Stimulated activated CD4-positive, alpha-beta T cell treated with anti-CD3 and anti-CD28 coated beads, Interleukin-1b, Interleukin-23, amount 100 ng/mL, for 1 hour (primary cell): ENCODE measurements at places on chromosomes 2 and 18.

DNA sequence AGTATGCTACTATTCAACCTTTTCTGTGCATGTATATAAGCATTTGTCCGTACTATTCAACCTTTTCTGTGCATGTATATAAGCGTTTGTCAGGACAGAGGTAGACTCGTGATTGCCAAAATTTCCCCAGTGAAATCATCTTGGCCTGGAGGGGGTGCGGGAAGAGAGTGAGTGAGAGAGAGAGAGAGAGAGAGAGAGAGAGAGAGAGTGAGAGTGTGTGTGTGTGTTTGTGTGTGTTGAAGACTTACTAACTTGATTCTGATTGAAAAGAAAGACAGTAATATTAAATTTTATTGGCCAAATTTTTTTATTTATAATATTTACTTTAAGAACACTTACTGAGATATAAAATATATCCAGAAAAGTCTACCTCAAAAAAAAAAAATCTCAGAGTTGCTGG lies 19.1 kb downstream of the FAM117B start:
- DNase-seq: no peak

DNA sequence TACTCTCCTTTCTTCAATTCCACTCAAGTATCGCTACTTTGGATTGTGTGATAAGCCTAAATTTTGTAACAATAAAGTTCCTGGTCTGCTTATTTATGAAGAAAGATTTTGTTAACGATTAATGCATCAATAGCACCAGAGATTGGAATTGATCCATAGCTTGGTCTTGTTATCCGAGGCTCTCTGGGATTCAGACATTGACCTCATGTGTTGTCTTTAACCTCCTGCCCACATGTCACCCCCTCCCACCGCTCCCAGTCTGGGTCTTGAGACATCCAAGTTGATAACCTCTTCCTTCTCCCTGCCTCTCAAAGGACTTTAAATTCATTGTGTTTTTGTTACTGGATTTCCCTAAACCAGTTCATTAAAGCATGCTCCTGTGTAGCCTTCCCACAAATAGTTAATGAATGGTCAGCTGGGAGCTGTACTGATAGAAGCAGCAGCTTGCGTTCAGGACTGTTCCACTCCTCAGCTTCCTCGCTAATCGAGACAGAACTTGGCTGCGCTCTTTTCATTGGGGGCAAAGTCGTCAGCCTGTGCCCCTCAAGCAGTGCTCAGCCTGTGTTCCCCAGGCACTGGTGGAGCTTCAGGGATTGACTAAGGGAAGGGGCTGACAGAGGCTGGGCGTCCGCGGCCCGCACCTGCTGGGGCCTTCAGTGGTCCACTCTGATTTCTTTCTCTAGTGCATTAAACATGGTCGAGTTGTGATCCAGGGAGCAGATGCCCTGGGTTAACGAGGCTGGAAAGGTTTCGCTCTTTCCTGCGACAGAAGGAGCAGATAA lies 18.9 kb downstream of the ASB1 start:
- no peak for DNase-seq

- DNase-seq: no peak
These were observed 190.1 kb downstream of the LRP1B start for GRCh38 chr2:141940709-141941108.

GRCh38 chr2:239928391-239929350 lies 96.5 kb downstream of the NDUFA10 start:
- DNase-seq: no peak

GRCh38 chr2:188414869-188415753 lies 123.4 kb downstream of the GULP1 start:
- DNase-seq: no peak

DNA sequence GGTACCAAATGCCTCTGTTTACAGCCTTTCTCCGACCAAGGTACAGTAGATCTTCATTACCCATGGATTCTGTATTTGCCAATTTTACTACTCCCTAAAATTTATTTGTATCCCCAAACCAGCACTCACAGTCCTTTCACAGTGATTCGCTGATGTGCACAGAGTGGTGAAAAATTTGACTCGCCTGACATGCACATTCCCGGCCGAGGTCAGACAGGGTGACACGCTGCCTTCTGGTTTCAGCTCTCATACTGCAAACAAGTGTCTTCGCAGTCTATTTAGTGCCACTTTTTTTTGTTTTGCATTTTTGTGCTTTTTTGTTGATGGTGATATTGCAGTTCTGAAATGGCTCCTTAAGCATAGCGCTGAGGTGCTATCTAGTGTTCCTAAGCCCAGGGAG lies 71.0 kb downstream of the MAPK4 start:
- DNase-seq: no peak

- DNase-seq: no peak
These were observed 879.0 kb downstream of the DSC3 start for GRCh38 chr18:30163573-30163972.

GRCh38 chr2:236335696-236336574 lies 71.7 kb upstream of the ASB18 start:
- no peak for DNase-seq

DNA sequence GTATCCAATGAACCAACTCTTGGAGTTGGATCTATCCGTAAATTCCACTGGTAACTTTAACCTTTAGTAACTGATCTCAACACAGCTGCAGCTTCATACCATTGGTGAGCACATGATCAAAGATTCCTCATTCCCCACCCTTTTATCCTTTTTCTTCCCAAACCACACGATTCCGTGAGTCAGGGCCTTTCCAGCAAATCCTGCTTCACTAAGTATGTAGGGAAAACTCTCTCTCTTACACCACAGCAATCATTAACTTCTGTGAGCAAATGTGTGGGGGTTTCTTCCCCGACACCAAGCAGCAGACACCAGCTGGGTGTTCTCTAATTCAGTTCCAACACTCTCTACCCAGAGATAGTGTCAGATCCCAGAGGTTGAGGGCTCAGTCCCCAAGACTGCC lies 23.5 kb downstream of the ELP2 start:
- no peak for DNase-seq

GRCh38 chr2:96336873-96337272 lies 1.3 kb downstream of the NCAPH start:
- DNase-seq: no peak

DNA sequence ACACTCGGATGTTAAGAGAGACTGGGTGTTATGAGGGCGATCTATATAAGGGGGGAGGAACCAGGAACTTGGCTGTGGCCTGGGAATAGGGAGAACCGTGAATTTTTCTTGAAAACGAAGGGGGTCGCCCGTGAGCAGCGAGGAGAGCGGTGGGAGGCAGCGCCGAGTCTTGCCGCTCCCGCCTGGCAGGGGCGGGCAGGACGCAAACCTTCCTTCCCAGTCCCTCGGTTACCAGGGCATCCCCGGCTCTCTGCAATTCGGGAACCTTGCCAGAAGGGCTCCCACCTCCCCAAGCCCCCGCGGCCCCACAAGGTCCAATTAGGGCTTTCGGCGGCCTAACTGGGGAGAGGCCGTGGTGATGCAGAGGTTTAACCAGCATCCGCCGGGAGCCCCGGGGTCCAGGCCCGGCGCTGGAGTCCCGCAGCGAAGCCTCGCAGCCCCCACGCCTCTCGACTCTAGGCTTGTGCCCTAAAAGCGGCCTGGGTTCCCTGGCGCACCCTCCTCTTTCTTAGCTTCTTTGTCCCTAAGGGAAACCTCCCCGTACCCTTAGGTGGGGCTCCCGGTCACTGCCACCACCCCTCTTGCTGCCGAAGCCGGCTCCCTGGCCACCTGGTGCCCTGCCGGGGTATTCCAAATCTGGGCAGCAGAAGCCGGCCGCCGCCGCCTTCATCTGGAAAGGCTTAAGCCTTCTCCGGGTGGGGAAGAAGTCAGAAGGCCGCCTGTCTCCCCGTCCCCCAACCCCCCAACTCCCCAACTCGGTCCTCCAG lies 680 bp upstream of the FHOD3 start:
- DNase-seq: no peak

- DNase-seq: no peak
These were observed 120.1 kb upstream of the MAP3K20 start for GRCh38 chr2:172955587-172955986.

- DNase-seq: no peak
These were observed 871.8 kb upstream of the NRXN1 start for GRCh38 chr2:51903728-51904127.

GRCh38 chr2:43115881-43116280 lies 110.5 kb downstream of the ZFP36L2 start:
- DNase-seq: no peak

DNA sequence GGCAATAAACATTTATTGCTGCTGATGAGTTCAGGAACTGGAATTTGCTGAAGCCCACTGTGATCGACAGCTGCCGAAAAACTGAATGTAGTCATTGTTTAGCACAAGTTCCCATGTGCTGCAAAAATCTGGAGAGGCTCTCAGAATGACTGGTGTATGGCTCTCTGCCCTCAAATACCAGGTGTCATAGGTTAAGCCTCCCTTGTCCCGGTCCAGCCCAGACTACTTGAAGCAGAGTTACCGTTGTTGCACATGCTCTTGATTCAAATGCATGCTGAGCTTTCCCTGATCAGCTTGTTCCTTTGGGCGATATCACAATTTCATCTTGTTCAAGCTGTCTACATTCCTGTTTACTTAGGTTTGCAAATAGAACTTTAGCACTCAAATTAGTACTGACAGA lies 625.2 kb downstream of the CPS1 start:
- no peak for DNase-seq

DNA sequence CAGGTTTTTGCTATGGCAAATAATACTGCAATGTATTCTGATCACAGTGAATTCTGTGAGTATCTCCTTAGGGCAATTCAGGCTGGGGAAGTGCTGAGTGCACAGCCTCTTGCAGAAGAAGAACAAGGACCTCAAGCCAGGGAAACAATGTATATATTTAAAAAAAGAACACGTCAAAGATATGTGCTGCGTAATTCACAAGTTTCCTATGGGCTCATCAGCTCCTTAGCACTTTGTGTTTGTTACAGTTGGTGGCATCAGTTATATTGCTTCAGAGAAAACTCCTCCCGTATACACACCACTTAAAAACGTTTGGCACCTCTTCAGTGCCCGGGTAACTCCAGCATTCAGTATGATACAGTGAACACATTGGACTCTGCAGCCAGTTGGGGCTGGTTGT lies 16.5 kb upstream of the MARCO start:
- DNase-seq: no peak

DNA sequence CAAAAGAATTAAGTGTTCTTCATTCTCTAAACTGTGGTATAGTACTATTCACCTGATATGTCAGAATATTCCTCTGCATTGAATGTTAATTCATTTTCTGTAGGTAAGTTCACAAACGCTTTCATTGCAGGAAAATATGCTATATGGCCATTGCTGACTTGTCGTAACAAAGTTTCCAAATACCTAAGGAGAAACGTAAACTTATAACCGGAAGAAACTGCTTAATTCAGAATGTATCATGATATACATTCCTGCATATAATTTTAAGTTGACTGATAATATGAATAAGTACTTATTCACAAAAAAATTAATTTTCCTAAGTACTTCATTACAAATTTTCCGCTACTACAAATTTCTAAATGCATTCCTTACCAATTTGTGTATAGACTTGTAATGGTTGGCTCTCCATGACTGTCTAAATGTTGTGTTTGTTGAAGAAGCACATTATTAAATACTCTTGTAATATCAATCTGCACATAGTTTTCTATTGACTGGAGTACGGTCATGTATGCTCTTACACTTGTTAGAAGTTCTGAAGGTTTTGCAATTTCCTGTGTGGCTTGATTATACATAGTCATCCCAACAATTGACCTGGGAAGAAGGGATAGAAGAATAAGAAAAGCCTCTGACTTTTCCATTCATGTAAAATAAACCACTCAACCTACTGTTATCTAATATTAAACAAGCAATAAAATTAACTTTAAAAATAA lies 85.4 kb downstream of the NCKAP1 start:
- no peak for DNase-seq

DNA sequence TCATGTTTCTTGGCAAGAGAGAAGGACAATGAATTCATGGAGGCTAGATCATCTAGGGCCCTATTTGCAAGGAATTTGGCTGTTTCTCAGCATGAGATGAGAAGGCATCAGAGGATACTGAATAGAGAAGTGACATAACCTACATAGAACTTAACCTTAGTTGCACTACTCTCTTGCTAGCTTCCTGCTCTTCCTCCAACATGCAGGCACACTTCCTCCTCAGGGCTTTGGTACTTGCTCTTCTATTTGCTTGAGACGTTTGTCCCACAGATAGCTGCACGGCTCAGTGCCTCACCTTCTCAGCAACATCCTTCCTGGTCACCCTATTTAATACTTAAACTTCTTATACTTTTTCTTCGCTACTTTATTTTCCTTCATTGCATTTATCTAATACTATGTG lies 20.0 kb upstream of the LANCL1 start:
- no peak for DNase-seq

GRCh38 chr18:21571772-21572171 lies 28.7 kb downstream of the ESCO1 start:
- DNase-seq: no peak

GRCh38 chr2:145874466-145874865 lies 1354.5 kb upstream of the ZEB2 start:
- DNase-seq: no peak

- DNase-seq: no peak
These were observed 238.5 kb downstream of the HDAC4 start for GRCh38 chr2:239162141-239162821.

- DNase-seq: no peak
These were observed 211.8 kb downstream of the SLC8A1 start for GRCh38 chr2:40240070-40240469.

DNA sequence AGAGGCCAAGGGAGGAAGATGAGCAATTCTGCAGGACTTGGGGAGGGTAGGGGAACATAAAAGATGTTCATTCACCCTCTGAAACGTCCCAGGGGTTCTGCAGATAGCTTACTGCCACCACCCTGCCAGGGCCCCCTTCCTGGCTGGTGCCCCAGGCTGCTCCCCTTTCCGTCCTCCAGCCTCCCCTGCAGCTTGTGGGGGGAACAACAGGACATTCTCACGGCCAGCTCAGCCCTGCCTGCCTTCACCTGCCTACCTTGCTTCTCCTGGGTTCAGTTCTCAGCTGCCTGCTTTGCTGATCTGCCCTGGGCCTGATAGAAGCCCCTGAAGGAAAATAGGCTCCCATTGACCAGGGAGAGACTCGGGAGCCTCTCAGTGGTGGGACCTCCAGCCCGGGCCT lies 251.1 kb downstream of the CELF4 start:
- no peak for DNase-seq

GRCh38 chr2:191178806-191179514 lies 28.2 kb upstream of the STAT4 start:
- no peak for DNase-seq

- DNase-seq: no peak
These were observed 204.7 kb upstream of the UBE2E3 start for GRCh38 chr2:180775711-180776110.

- DNase-seq: no peak
These were observed 74.7 kb downstream of the PTPRM start for GRCh38 chr18:7641813-7642212.

DNA sequence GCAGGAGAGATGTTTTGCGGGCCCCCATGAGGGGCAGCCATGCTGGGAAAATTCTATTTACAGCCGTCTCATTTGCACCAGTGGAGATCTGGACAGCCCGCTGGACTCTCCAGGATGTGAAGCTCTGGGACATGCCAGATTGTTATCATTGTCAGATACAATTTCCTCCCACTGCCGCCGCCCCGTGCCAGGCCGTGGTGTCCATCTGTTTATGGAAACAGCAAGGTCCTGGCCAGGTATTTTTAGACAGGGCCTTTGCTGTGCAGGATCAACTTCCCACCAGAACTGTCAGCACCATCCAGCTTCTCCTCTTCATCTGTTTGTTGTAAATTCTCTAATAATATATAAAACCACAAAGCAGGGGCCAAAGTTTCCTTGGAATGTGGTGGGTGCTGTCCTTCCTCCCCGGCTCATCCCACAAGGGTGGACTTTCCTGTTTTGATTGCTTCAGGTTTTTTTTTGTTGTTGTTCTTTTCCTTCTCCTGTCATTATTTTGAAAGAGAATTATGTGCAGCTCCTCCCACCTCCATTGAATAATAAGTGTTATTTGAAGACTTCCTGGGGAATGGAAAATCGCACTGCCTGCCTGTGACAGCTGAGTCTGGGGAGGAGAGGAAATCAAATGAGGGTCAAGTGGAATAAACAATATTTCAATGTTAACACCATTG lies 398.1 kb downstream of the TNS1 start:
- DNase-seq: no peak
